Endothelial cell (in vitro differentiated cells): ENCODE measurements at places on chromosomes 16 and 17.

DNA sequence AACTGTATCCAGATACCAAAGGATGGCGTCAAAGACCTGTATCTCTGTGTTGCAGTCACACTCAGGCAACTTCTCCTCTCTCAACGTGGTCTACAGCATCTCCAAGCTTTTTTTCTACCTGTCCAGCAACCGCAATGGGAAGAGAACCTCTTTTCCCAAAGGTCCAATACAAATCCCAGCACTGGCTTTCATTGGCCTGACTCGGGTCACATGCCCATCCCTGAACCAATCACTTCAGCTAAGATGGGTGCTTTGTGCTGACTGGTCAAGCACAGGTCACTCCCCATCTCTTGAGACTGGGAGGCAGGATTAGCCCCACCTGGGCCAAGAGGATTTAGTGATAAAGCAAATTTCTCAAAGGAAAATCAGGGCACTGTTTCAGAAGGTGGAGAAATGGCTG, 71.2 kb upstream of the C16orf82 start:
- peaks cover 4% of the 10 kb centered on the region for H3K27me3 ChIP-seq
- no peak for DNase-seq
- no peak overlapping the region for H3K27ac ChIP-seq
- H3K4me3 ChIP-seq = no peak overlapping the region

DNA sequence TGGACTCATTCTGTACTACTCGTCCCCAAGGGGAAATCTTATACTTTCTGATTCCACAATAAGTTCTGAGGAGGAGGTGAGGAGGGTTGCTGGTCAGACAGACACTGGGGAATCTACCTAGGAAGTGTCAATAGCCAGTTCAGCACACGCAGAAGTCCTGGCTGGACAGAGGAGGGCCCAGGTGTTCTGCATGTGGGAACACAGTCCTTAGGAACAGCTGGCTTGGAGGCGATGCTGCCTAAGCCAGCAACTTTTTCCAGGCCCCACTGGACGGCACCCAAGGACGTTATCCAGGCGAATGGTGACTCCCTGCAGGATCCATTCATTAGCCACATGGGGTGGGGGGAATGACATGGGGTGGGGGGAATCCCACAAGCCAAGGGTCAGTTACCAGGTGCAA, 29.9 kb upstream of the WFIKKN2 start:
- no peaks in the 10 kb centered on the region for H3K36me3 ChIP-seq
- no peak overlapping the region for H3K4me3 ChIP-seq
- DNase-seq = no peak

DNA sequence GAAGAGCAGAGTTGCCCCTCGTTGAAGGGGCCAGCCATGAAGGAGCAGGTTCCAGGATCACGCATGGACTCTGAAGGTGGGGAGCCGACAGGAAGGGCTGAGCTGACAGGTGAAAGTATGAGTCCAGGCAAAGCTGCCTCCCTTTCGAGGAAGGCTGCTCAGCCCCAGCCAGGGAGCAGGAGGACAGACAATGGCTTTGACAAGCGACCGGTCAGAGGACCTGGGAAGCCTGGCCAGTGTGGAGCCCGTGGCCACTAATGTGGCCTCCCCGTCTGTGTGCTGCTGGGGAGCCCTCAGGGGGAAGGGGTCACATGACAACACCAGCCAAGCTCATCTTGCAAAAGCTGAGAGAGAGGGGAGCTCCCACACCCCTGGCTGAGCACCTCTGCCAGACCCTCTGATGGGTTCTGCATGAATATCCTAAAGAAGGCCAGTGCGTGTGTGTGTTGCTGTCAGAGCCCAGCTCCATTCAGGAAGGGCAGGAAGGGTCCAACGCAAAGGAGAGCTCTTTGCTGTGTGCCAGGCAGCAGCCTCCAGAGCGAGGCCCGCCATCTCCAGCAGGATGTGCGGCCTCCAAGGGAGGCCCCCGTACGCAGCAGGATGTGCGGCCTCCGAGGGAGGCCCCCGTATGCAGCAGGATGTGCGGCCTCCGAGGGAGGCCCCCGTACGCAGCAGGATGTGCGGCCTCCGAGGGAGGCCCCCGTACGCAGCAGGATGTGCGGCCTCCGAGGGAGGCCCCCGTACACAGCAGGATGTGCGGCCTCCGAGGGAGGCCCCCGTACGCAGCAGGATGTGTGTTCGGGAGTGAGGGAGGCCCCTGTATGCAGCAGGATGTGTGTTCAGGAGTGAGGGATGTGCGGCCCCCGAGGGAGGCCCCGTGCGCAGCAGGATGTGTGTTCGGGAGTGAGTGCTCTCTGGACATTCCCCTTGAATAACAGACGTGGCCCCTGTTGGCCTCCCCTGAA, 102.1 kb upstream of the CHMP6 start:
- peaks cover 30% of the 10 kb centered on the region for H3K36me3 ChIP-seq
- H3K4me3 ChIP-seq = no peak overlapping the region
- no peak for DNase-seq

- no peaks in the 10 kb centered on the region for H3K36me3 ChIP-seq
- no peak for DNase-seq
- no peak overlapping the region for H3K4me3 ChIP-seq
- H3K4me1 ChIP-seq = peaks cover 8% of the 10 kb centered on the region
- peaks cover 3% of the 10 kb centered on the region for H3K27me3 ChIP-seq
Observed at GRCh38 chr17:17576772-17577234, 14.7 kb downstream of the PEMT start.

DNA sequence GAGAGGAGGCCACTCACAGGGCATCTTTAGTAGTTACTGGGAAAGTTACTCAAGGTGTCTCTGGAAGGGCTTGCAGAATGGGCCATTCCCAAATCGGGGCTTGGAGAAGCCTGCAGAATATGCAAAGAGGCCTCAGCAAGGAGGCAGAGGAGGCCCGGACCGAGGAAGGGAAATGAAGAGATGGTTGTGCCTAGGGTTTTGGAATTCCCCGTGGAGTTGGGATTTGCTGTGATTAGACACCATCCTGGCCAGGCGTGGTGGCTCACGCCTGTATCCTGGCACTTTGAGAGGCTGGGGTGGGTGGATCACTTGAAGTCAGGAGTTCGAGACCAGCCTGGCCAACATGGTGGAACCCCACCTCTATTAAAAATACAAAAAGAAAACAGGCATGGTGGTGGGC, 193.0 kb downstream of the IRF8 start:
- H3K4me3 ChIP-seq = no peak overlapping the region
- DNase-seq = no peak
- H3K4me1 ChIP-seq = no peaks in the 10 kb centered on the region

DNA sequence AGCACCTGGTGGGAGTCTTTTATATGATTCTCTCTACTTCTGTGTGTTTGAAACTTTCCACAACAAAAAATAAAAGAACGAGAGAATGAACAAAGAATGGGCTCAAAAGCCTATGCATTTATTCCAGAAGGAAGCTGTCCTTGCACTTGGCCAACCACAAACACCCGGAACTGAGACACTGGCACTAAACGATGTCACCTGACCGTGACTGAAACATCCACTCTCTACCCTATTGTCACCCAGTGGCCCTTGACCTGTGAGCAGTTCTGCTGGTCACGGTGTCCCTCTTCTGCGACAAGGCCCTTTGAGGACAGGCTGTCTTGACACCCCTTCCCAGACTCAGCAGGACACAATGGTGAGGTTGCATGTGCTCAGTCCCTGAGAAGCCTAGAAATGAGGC, 56.6 kb downstream of the TEKT5 start:
- DNase-seq = no peak
- no peak overlapping the region for H3K27ac ChIP-seq
- no peaks in the 10 kb centered on the region for H3K4me1 ChIP-seq
- no peaks in the 10 kb centered on the region for H3K36me3 ChIP-seq
- no peaks in the 10 kb centered on the region for H3K27me3 ChIP-seq
- no peak overlapping the region for H3K4me3 ChIP-seq

DNA sequence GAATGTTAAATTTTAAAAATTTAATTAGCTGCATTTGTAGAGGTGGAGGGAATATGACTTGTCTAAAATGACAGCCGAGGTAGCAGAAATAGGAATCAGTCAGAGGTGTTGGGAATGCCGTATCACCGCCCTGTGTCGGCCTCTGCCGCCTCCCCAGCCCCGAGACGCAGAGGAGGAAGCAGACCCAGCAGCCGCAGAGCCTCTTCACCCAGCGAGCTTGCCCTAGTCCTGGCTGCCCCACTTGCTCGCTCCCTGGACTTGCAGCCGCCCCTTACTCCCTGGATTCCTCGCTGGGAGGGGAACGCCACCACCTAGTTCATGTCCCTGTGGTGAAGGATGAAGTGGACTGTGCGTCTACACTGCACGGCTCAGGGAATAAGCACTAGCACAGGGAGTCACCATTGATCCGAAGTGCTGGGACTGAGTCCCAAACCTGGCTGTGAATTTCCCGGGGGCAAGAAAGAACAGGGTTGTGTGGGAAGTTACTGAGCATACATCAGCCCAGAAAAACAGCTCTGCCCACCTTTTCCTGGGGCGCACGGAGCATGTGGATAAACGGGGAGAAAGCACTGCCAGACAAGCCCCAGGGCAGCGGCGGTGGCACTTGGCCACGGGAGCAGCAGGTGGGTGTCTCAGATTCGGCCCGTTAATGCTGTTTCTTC, 76.8 kb downstream of the RPTOR start:
- no peaks in the 10 kb centered on the region for H3K27me3 ChIP-seq
- no peak overlapping the region for H3K4me3 ChIP-seq
- H3K4me1 ChIP-seq = peaks cover 11% of the 10 kb centered on the region
- H3K27ac ChIP-seq = no peak overlapping the region
- no peak for DNase-seq

DNA sequence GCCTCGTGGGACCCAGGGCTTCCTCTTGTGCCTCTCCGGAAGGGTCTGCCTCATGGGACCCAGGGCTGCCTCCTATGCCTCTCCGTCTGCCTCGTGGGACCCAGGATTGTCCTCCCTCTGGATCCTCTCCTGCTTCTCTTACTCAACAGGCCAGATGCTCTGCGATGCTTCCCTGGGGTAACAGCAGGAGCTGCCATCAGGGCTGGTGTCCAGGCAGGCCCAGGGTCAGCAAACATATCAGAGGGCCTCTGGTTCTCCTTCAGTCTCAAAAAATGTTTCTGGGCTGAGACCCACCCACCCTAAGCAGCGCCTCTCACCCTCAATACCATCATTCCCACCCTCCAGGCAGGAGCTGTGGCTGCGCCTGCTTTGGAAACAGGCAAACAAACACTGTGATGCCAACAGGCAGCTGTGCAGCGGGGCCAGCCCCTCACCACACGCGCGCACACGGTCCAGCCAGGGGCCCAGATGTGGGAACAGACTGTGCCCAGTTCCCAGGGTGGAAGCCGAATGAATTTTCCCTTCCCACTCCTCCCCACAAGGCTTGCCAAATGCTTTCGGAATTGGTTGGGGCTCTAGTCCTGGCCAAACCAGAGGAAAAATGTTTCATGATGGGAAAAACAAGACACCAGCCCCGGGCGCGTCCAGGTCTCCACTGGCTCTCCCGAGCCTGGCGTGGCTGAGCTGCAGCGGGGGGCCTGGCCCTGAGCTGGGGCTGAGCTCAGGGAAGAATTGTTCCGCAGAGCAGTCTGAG, 11.3 kb downstream of the TIMM22 start:
- H3K27ac ChIP-seq = no peak overlapping the region
- peaks cover 6% of the 10 kb centered on the region for H3K27me3 ChIP-seq
- no peak for DNase-seq
- peaks cover 21% of the 10 kb centered on the region for H3K4me1 ChIP-seq
- no peak overlapping the region for H3K4me3 ChIP-seq

- no peak overlapping the region for H3K4me3 ChIP-seq
- H3K27me3 ChIP-seq = no peaks in the 10 kb centered on the region
- H3K36me3 ChIP-seq = peaks cover 19% of the 10 kb centered on the region
Observed at GRCh38 chr17:67165201-67165600, 79.8 kb downstream of the HELZ start.

- H3K36me3 ChIP-seq = peaks cover 12% of the 10 kb centered on the region
- peaks cover 33% of the 10 kb centered on the region for H3K4me1 ChIP-seq
- H3K27ac ChIP-seq = no peak overlapping the region
- H3K4me3 ChIP-seq = no peak overlapping the region
Observed at GRCh38 chr16:27458987-27459688, 57.2 kb downstream of the IL21R start.

- H3K36me3 ChIP-seq = no peaks in the 10 kb centered on the region
- no peak overlapping the region for H3K27ac ChIP-seq
Observed at GRCh38 chr16:86828202-86828601, 249.9 kb downstream of the FOXL1 start.

- DNase-seq = no peak
- no peaks in the 10 kb centered on the region for H3K27me3 ChIP-seq
- peaks cover 5% of the 10 kb centered on the region for H3K4me1 ChIP-seq
- H3K27ac ChIP-seq = no peak overlapping the region
- H3K36me3 ChIP-seq = no peaks in the 10 kb centered on the region
Observed at GRCh38 chr17:6047966-6048365, 22.2 kb upstream of the WSCD1 start.

GRCh38 chr17:72238157-72238673, 117.4 kb downstream of the SOX9 start:
- H3K27me3 ChIP-seq = peaks cover 5% of the 10 kb centered on the region
- DNase-seq = no peak
- H3K4me1 ChIP-seq = peaks cover 17% of the 10 kb centered on the region
- H3K36me3 ChIP-seq = no peaks in the 10 kb centered on the region
- no peak overlapping the region for H3K27ac ChIP-seq
